ENCODE measurements at places on chromosomes 2 and 18. TPM values are rescaled to one million over a fixed set of nuclear protein-coding genes. Genes with fewer than 3 reads are reported as not detected.
A peak's percentile ranks its signal among the peaks of the same experiment; 100 is the strongest.

Gene CABYR
- 1.2 TPM for total RNA-seq

Gene COPS7B
- 47.3 TPM for total RNA-seq

Gene FAM210A
- total RNA-seq, result 20.2 TPM

Gene OTX1
- total RNA-seq, result not detected

Gene HES6
- total RNA-seq, result 4.0 TPM

Gene HOXD3
- not detected for total RNA-seq

- H3K4me3 ChIP-seq, result no peak overlapping the region
- H3K27ac ChIP-seq, result no peak overlapping the region
- no peak for DNase-seq
Observed at GRCh38 chr18:75363446-75364225, 63.9 kb downstream of the SMIM21 start.

DNA sequence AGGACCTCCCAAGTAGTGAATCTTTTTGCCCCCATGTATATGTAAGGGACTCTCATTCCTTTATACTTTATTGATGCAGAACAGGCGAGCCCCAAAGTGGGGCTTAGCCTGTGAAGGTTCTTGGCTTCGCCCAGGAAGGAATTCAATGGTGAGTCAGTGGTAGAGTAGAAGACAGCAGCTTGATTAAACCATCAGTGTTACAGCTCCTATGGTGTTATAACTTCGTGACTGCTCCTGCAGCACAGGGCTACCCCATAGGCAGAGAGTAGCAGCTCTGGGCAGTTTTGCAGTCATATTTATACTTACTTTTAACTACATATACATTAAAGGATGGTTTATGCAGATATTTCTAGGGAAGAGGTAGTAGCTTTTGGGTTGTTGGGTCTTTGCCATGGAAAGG, 11.0 kb downstream of the FAM171B start:
- no peak overlapping the region for H3K27ac ChIP-seq
- H3K27me3 ChIP-seq, result peaks cover 9% of the 10 kb centered on the region
- no peaks in the 10 kb centered on the region for H3K36me3 ChIP-seq
- no peaks in the 10 kb centered on the region for H3K4me1 ChIP-seq

DNA sequence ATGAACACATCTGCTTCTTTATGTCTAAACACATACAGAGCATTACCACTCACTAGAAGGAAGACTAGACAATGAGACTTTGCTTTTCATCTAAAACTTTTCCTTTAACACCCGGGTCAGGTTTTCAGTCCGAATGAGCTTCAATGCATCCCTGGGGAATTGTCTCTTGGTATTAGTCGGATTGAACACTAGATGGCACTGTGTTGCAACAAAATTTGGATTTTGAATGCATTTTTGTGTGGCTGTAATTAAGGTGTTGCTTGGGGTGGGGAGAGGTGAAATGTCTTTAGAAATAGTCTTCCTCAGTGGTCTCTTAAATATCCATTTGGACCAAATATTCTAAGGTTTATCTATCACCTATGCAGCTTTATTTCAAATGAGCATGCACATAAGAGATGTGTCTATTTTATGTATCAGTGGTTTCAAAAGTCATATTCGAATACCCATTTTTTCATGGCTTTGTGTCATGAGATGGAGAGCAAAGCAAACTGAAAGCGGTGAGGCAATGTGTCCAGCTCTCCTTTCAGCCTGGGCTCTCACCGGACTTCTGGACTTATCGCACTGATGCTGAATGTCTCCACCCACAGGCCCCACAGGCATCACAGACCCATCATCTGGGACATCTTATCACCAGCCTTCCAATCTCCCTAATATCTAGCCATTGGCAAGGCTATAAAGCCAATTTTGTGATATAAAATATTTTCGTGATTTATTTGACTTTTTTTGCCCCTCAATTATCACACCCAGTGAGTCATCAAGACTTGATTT, 510.3 kb downstream of the RNF144A start:
- no peak for DNase-seq
- peaks cover 1% of the 10 kb centered on the region for H3K36me3 ChIP-seq
- no peak overlapping the region for H3K4me3 ChIP-seq
- H3K27me3 ChIP-seq, result peaks cover 3% of the 10 kb centered on the region

DNA sequence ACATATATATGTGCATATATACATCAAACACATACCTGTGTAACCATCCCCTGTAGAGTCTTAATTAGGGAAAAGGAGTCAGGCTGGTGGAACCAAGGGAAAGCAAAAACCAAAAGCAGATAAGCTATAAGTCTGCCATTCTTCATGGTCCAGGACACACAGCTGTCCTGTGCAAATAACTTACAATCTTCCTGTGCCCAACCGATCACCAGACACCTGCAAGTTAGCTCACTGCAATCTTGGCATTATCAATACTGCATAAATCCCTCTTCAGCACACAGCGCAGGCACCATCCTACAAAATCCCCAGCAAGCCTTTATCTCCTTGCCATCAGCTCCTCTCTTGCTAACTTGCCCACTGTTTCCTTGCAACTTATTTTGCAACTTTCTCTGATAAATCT, 60.8 kb upstream of the DYNAP start:
- H3K4me1 ChIP-seq, result no peaks in the 10 kb centered on the region
- H3K27me3 ChIP-seq, result peaks cover 7% of the 10 kb centered on the region
- no peak for DNase-seq
- no peaks in the 10 kb centered on the region for H3K36me3 ChIP-seq
- H3K27ac ChIP-seq, result no peak overlapping the region

DNA sequence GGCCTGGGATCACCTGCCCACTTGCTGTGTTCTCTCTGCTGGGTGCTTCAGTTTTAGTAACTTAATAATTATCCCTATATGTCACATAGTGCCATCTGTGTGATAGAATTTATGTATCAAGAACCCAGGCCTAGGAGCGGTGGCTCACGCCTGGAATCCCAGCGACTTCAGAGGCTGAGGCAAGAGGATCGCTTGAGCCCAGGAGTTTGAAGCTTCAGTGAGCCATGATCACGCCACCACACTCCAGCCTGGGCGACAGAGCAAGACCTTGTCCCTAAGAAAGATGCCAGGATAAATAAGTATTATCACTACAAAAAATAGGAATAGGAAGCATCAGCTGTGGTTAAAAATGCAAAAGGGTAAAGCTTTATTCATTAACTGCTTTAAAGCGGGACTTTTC, 240.8 kb downstream of the FAM210A start:
- H3K27ac ChIP-seq, result no peak overlapping the region
- no peaks in the 10 kb centered on the region for H3K36me3 ChIP-seq
- no peaks in the 10 kb centered on the region for H3K27me3 ChIP-seq

GRCh38 chr2:37847792-37848191, 77.3 kb upstream of the RMDN2 start:
- no peak overlapping the region for H3K4me3 ChIP-seq
- no peak overlapping the region for H3K27ac ChIP-seq
- H3K36me3 ChIP-seq, result no peaks in the 10 kb centered on the region
- H3K4me1 ChIP-seq, result peaks cover 25% of the 10 kb centered on the region
- no peak for DNase-seq

- no peak overlapping the region for H3K4me3 ChIP-seq
- no peaks in the 10 kb centered on the region for H3K4me1 ChIP-seq
- no peak for DNase-seq
- no peaks in the 10 kb centered on the region for H3K27me3 ChIP-seq
Observed at GRCh38 chr2:121382744-121383143, 97.7 kb upstream of the TFCP2L1 start.

- DNase-seq, result no peak
- H3K36me3 ChIP-seq, result no peaks in the 10 kb centered on the region
- H3K4me1 ChIP-seq, result peaks cover 17% of the 10 kb centered on the region
- peak overlapping the region; percentile 50 for H3K27ac ChIP-seq
- H3K4me3 ChIP-seq, result no peak overlapping the region
Observed at GRCh38 chr2:84526562-84526961, 10.3 kb downstream of the DNAH6 start.

- no peak for DNase-seq
- H3K27me3 ChIP-seq, result no peaks in the 10 kb centered on the region
- no peak overlapping the region for H3K4me3 ChIP-seq
- peaks cover 4% of the 10 kb centered on the region for H3K36me3 ChIP-seq
- peaks cover 29% of the 10 kb centered on the region for H3K4me1 ChIP-seq
- no peak overlapping the region for H3K27ac ChIP-seq
Observed at GRCh38 chr2:39516347-39517101, 79.4 kb upstream of the MAP4K3 start.

GRCh38 chr2:63506320-63506719, 82.0 kb downstream of the WDPCP start:
- peaks cover 17% of the 10 kb centered on the region for H3K4me1 ChIP-seq
- H3K27ac ChIP-seq, result no peak overlapping the region
- H3K36me3 ChIP-seq, result peaks cover 18% of the 10 kb centered on the region
- H3K27me3 ChIP-seq, result no peaks in the 10 kb centered on the region

GRCh38 chr18:13173578-13174145, 44.9 kb upstream of the LDLRAD4 start:
- H3K4me1 ChIP-seq, result peaks cover 12% of the 10 kb centered on the region
- no peak for DNase-seq
- H3K27ac ChIP-seq, result no peak overlapping the region
- no peaks in the 10 kb centered on the region for H3K27me3 ChIP-seq

GRCh38 chr2:54665436-54665856, 58.0 kb upstream of the EML6 start:
- H3K4me3 ChIP-seq, result no peak overlapping the region
- peak; percentile 73 for DNase-seq
- no peak overlapping the region for H3K27ac ChIP-seq

DNA sequence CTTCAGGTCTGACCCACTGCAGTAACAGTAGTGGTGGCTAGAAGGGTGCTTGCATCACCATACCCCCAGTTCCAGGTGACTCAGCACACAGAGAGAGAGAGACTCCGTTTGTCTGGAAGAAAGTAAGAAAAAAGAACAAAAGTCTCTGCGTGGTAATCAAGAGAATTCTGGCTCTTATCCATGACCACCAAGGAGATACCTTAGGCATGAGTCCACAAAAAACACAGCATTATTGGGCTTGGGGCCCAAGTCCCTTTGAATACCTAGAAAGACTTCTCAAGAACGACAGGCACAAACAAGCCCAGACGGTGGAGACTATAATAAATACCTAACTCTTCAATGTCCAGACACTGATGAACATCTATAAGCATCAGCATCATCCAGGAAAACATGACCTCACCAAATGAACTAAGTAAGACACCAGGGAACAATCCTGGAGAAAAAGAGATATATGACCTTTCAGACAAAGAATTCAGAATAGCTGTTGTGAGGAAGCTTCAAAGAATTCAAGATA, 21.7 kb upstream of the BAZ2B start:
- peaks cover 6% of the 10 kb centered on the region for H3K36me3 ChIP-seq
- no peak for DNase-seq
- H3K27me3 ChIP-seq, result no peaks in the 10 kb centered on the region
- H3K4me3 ChIP-seq, result no peak overlapping the region
- no peak overlapping the region for H3K27ac ChIP-seq

DNA sequence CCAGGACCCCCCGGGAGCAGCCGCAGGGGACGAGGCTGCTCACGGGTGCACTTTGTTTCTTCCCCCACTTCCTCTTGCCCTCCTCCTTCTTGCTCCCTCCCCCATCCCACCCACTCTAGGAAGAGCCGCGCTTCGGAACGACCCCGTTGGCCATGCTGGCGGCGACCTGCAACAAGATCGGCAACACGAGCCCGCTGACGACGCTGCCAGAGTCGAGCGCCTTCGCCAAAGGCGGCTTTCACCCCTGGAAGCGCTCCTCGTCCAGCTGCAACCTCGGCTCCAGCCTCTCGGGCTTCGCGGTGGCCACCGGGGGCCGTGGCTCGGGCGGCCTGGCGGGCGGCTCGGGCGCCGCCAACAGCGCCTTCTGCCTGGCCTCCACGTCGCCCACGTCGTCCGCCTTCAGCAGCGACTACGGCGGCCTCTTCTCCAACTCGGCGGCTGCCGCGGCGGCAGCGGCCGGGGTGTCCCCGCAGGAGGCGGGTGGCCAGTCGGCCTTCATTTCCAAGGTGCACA, 1.3 kb downstream of the SP9 start:
- no peak overlapping the region for H3K27ac ChIP-seq
- DNase-seq, result peak; percentile 22
- peak overlapping the region; percentile 36 for H3K4me3 ChIP-seq
- H3K4me1 ChIP-seq, result peaks cover 40% of the 10 kb centered on the region
- H3K36me3 ChIP-seq, result no peaks in the 10 kb centered on the region

DNA sequence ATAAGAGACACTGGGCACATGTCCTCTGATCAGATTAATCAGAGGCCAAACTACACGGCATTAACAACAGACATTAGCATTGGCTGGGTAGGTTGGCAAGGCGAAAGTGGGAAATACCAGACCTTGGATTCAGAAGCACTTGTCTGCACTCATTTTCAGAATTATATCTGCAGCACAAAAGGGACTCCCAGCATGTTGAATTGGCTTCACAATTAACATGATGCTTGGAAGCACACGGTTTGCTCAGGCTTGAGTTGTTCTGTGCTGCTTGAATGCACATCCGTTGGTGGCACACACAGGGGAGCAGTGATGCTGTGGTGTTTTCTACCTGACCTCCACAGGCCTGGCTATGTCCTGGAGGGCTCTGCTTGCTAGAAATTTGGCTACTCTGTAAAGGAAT, 83.9 kb downstream of the ACTR3 start:
- H3K4me1 ChIP-seq, result peaks cover 10% of the 10 kb centered on the region
- peaks cover 5% of the 10 kb centered on the region for H3K36me3 ChIP-seq
- H3K4me3 ChIP-seq, result no peak overlapping the region
- DNase-seq, result no peak
- no peak overlapping the region for H3K27ac ChIP-seq

DNA sequence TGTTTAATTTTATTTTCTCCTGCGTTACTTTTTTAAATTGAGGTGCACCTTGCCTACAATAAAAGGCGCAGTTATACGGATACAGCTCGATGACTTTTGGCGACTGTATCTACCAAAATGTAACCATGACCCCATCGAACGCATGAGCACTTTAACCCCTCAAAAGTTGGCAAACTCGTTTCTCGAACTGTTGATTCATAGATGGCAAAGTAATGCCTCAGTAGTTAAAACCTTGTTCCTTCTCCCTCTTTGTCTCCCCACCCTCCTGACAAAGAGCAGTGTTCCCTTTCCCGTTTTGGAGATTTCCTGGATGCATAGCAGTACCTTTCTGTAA, 577 bp downstream of the MOGAT1 start:
- H3K27me3 ChIP-seq, result peaks cover 51% of the 10 kb centered on the region
- peaks cover 7% of the 10 kb centered on the region for H3K4me1 ChIP-seq
- no peaks in the 10 kb centered on the region for H3K36me3 ChIP-seq
- no peak overlapping the region for H3K27ac ChIP-seq
- peak overlapping the region; percentile 47 for H3K4me3 ChIP-seq

DNA sequence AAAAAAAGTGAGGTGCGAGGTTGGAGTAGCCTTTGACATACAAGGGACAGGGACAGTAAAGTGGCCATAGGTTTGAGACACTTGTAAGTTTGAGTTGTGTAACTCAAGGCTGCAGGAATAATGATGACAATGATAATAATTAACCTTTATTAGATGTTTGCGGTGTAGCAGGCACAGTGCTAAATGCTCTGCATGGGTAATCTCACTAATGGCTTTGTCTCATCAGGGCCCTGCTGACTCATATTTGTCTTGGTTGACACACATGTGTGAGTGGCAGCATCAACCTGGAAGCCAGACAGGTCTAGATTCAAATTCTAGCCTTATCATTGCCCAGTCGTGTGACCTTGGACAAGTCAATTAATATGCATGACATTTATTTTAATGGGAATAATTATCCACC, 126.2 kb downstream of the FSHR start:
- H3K27ac ChIP-seq, result no peak overlapping the region
- no peak for DNase-seq
- no peak overlapping the region for H3K4me3 ChIP-seq
- H3K27me3 ChIP-seq, result no peaks in the 10 kb centered on the region
- H3K36me3 ChIP-seq, result no peaks in the 10 kb centered on the region

GRCh38 chr2:170313347-170313991, 135.5 kb downstream of the MYO3B start:
- H3K36me3 ChIP-seq, result no peaks in the 10 kb centered on the region
- H3K4me3 ChIP-seq, result no peak overlapping the region
- no peak overlapping the region for H3K27ac ChIP-seq
- no peak for DNase-seq
- peaks cover 18% of the 10 kb centered on the region for H3K27me3 ChIP-seq

Data from activated naive CD4-positive, alpha-beta T cell treated with anti-CD3 and anti-CD28 coated beads for 36 hours (primary cell).